ENCODE measurements at places on chromosomes 11 and 22. TPM values are rescaled to one million over a fixed set of nuclear protein-coding genes. Genes with fewer than 3 reads are reported as not detected.

The OR5L1 gene
- not detected for total RNA-seq

The KCNJ4 gene
- not detected for total RNA-seq

The VPREB3 gene
- total RNA-seq = 0.69 TPM

The IL17REL gene
- total RNA-seq = not detected

The MUC2 gene
- 0.06 TPM for total RNA-seq

The DBX1 gene
- not detected for total RNA-seq

The TYR gene
- total RNA-seq = not detected

The APLP2 gene
- 414 TPM for total RNA-seq

The IFT27 gene
- total RNA-seq = 27.4 TPM

The RCN1 gene
- total RNA-seq = 105 TPM

The SESN3 gene
- 64.5 TPM for total RNA-seq

The IGSF22 gene
- 0.30 TPM for total RNA-seq

DNA sequence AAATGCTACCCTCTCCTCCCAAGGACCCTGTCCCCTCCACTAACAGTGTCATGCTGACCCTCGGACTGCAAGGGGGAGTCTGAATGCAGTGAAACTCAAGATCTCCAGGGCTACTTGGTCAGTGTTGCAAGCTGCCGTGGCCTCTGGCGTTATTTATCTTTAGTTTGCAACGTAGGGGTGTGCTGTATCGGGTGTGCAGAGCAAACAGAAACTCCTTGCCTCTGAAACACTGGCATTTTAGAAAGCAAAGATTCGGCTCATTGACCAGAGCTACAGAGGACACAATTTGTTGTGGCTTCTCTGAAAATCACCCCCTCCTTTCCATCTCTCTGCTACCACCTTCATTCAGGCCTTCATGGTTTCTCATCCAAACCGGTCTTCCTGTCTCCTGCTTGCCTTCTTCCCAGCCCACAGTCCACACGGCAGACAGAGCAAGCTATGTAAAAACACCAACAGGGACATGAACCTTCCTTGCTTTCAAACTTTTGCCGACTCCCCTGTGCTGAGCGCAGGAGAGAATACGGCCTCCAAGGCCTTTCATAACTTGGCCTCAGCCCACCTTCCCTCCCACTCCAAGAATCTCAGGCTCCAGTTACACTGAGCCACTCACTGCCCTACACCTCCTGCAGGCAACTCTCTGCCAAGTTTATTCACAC is 14.9 kb downstream of the FZD4 start:
- peaks cover 9% of the 10 kb centered on the region for H3K4me1 ChIP-seq
- no peaks in the 10 kb centered on the region for H3K27me3 ChIP-seq
- no peak overlapping the region for H3K4me3 ChIP-seq
- DNase-seq = peak; percentile 75
- H3K36me3 ChIP-seq = peaks cover 2% of the 10 kb centered on the region
- H3K27ac ChIP-seq = peak overlapping the region; percentile 91

DNA sequence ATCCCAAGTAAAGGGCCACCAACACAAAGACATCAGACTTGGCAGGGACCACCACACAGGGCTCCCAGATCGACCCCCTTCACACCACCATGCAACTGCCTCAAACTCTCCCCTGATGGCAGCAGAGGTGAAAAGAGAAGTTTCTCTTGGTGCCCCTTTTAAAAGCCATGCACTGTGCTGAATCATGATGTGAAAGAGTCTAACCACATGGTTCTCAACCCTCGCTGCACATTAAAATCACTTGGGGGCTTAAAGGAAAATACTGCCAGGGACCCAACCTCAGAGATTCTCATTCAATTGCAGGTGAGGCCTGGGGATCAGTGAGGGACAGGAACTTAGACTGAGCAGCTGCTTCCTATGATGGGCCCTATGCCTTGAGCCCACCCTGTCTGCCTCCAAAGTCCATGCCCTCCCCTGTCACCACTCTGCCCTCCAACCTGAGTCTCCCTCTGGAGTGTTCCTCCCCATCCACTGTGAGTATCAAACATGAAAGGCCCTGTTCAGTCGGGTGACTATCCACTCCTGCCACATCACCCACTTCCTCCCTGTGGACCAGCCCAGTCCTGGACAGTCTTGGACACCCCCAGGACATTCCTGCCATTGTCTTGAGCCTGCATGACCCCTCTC is 40.8 kb downstream of the PLEKHA7 start:
- no peaks in the 10 kb centered on the region for H3K27me3 ChIP-seq
- no peak overlapping the region for H3K4me3 ChIP-seq
- DNase-seq = no peak
- no peak overlapping the region for H3K27ac ChIP-seq
- H3K4me1 ChIP-seq = no peaks in the 10 kb centered on the region

DNA sequence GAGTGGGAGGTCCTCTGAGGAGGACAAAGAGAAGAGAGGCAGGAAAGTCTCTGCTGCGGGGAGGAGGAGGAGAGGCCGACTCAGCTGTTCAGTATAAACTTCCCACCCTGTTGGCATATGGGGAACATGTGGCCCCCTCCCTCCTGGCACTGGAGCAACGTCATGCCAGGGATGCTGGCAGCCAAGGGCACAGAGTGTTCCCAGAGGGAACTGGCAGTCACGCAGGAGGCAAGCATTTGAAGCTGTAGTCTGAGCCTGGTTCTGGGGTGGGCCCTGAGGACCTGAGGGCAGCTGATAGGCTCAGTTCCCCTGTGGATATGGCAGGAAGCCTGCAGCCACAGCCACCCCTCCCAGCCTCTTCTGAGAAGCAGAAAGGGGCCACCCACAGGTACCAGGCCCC is 67.1 kb upstream of the TSPAN18 start:
- no peaks in the 10 kb centered on the region for H3K36me3 ChIP-seq
- no peaks in the 10 kb centered on the region for H3K4me1 ChIP-seq
- H3K4me3 ChIP-seq = no peak overlapping the region

DNA sequence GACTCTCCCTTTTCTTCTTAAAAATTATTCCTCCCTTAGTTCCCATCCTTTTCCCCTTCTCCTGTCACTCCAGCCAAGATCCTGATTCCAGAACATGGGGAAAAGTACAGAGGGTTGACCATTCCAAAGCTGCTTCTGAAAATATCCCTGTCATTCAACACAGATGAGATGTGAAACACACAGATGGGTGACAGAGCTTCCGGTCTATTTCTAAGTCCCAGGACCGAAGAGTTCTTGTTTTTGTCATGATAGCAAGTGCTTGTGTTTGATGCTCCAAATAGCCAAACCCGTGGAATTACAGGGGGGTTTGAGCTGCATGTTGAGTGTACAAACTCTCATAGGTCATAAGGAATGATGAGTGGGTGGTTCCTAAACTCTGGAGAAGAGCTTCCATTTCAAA is 57.9 kb downstream of the PARVA start:
- H3K4me3 ChIP-seq = no peak overlapping the region
- H3K27ac ChIP-seq = peak overlapping the region; percentile 97
- H3K27me3 ChIP-seq = no peaks in the 10 kb centered on the region
- H3K36me3 ChIP-seq = no peaks in the 10 kb centered on the region
- no peak for DNase-seq

DNA sequence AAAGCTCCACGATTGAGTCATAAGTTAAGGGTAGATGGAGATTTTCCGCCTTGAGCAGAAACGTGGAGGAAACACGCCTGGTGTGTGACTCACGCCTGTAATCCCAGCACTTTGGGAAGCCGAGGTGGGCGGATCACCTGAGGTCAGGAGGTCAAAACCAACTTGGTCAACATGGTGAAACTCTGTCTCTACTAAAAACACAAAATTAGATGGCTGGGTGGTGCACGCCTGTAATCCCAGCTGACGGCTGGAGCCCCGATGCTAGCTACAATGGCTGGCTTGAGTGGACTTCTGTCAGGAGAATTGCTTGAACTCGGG is 17.3 kb upstream of the DGCR8 start:
- no peak for DNase-seq
- H3K27ac ChIP-seq = no peak overlapping the region
- peaks cover 6% of the 10 kb centered on the region for H3K36me3 ChIP-seq
- no peaks in the 10 kb centered on the region for H3K4me1 ChIP-seq

DNA sequence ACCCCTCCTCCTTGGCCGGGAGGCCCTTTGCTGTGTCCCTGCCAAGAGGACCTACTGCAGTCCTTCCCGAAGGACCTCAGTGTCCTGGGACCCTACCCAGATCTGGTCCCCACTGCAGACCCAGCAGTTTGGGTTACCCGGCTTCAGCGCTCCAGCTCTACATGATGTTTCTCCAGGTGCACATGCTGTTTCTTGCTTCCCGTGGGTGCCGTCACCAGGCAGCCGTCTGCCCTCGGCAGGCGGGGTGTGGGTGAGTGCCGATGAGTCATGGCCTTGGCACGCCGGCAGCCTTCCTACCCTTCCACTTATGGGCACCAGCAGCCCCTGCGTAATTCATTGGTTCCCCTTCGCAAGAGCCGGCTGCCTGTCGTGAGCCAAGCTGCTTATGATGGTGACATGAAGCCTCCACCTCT is 101.8 kb downstream of the BCR start:
- H3K36me3 ChIP-seq = no peaks in the 10 kb centered on the region
- H3K27me3 ChIP-seq = no peaks in the 10 kb centered on the region
- H3K4me1 ChIP-seq = no peaks in the 10 kb centered on the region

- no peaks in the 10 kb centered on the region for H3K27me3 ChIP-seq
- H3K36me3 ChIP-seq = no peaks in the 10 kb centered on the region
- H3K4me3 ChIP-seq = no peak overlapping the region
Measured at GRCh38 chr11:116835042-116835772, 2.2 kb downstream of the APOA1 start.

GRCh38 chr11:1967641-1968225 is 20.6 kb downstream of the MRPL23 start:
- H3K27me3 ChIP-seq = no peaks in the 10 kb centered on the region
- no peaks in the 10 kb centered on the region for H3K36me3 ChIP-seq
- H3K27ac ChIP-seq = no peak overlapping the region
- DNase-seq = no peak

- peaks cover 3% of the 10 kb centered on the region for H3K36me3 ChIP-seq
- no peak overlapping the region for H3K27ac ChIP-seq
- H3K27me3 ChIP-seq = no peaks in the 10 kb centered on the region
- no peak for DNase-seq
Measured at GRCh38 chr11:93729129-93729616, 12.1 kb downstream of the TAF1D start.

DNA sequence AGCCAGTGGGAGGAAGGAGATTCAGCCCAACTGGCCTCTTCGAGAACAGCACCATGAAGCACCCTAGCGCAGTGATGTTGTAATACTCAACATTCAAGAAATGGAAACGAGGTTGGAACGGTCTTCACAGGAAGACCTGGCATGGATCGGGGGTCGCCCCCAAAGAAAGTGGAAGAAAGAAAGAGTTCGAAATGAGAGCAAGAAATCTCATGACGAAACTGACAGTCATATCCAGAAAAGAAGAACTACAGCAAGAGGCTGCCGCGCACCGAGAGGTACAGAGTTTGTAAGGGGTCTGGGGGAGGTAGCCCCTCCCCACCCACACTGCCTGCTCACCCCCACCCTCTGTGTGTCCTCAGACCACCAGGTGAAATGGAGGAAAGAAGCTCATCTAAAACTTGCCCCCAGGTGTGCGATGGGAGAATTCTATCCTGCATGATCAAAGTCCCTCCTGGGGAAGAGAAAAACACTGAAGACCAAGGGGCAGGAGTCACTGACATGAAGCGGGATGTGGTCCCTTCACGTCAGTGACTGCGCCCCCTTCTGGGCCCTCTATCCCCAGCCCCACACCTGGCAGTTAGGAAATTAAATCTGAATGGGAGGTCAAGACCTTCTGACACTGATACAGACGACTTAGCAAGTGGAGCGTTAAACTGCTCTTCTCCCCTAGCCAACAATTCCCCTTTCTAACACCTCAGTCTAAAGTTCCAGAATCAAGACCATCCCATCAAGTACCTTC is 52.9 kb upstream of the SPATA19 start:
- no peak overlapping the region for H3K27ac ChIP-seq
- no peak overlapping the region for H3K4me3 ChIP-seq
- no peaks in the 10 kb centered on the region for H3K4me1 ChIP-seq
- H3K27me3 ChIP-seq = no peaks in the 10 kb centered on the region
- H3K36me3 ChIP-seq = no peaks in the 10 kb centered on the region

- peak; percentile 79 for DNase-seq
- no peaks in the 10 kb centered on the region for H3K4me1 ChIP-seq
- no peak overlapping the region for H3K27ac ChIP-seq
- peaks cover 3% of the 10 kb centered on the region for H3K36me3 ChIP-seq
Measured at GRCh38 chr11:64268025-64268892, 16.2 kb downstream of the BAD start.

GRCh38 chr22:17897858-17898257 is 123.6 kb upstream of the BID start:
- H3K4me3 ChIP-seq = no peak overlapping the region
- H3K36me3 ChIP-seq = peaks cover 4% of the 10 kb centered on the region
- no peak for DNase-seq
- H3K4me1 ChIP-seq = no peaks in the 10 kb centered on the region
- no peak overlapping the region for H3K27ac ChIP-seq
- no peaks in the 10 kb centered on the region for H3K27me3 ChIP-seq

GRCh38 chr22:48753752-48754517 is 1073.7 kb downstream of the BRD1 start:
- H3K4me1 ChIP-seq = no peaks in the 10 kb centered on the region
- H3K27ac ChIP-seq = no peak overlapping the region
- H3K27me3 ChIP-seq = no peaks in the 10 kb centered on the region
- no peaks in the 10 kb centered on the region for H3K36me3 ChIP-seq
- no peak overlapping the region for H3K4me3 ChIP-seq

DNA sequence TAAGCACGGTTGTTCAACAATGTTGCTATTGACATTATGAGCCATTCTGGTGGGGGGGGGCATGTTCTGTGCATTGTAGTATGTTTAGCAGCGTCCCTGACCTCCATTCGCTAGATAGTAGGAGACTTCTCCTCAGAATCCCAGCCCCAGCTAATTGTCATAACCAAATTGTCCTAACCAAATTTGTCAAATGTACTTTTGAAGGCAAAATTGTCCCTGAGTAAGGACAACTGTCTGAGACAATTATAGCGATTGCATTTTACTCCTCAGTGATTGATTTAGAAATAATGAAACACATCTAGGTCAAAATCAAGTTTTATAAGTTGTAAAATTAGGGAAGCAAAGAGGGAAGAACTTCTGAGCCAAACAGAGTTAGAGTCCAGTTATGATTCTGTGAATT is 541.8 kb upstream of the CHORDC1 start:
- no peaks in the 10 kb centered on the region for H3K27me3 ChIP-seq
- no peaks in the 10 kb centered on the region for H3K36me3 ChIP-seq
- no peak for DNase-seq
- no peaks in the 10 kb centered on the region for H3K4me1 ChIP-seq

GRCh38 chr22:46649141-46650077 is 29.2 kb downstream of the GRAMD4 start:
- DNase-seq = no peak
- no peaks in the 10 kb centered on the region for H3K4me1 ChIP-seq
- no peaks in the 10 kb centered on the region for H3K27me3 ChIP-seq
- no peak overlapping the region for H3K4me3 ChIP-seq

GRCh38 chr22:46317646-46318045 is 17.9 kb upstream of the TRMU start:
- no peak overlapping the region for H3K27ac ChIP-seq
- H3K4me1 ChIP-seq = no peaks in the 10 kb centered on the region
- no peaks in the 10 kb centered on the region for H3K27me3 ChIP-seq
- no peaks in the 10 kb centered on the region for H3K36me3 ChIP-seq
- DNase-seq = peak; percentile 63
- no peak overlapping the region for H3K4me3 ChIP-seq

- no peak overlapping the region for H3K4me3 ChIP-seq
- no peak for DNase-seq
- peaks cover 2% of the 10 kb centered on the region for H3K4me1 ChIP-seq
- no peaks in the 10 kb centered on the region for H3K36me3 ChIP-seq
- no peak overlapping the region for H3K27ac ChIP-seq
Measured at GRCh38 chr11:92790366-92790765, 179.1 kb upstream of the MTNR1B start.

GRCh38 chr11:43523632-43524031 is 156.9 kb upstream of the HSD17B12 start:
- no peak overlapping the region for H3K4me3 ChIP-seq
- H3K27ac ChIP-seq = no peak overlapping the region
- H3K4me1 ChIP-seq = no peaks in the 10 kb centered on the region
- H3K36me3 ChIP-seq = no peaks in the 10 kb centered on the region

Measured in aorta (tissue), 5 donors.